Cardiac fibroblast (primary cell): ENCODE measurements at places on chromosomes 1 and 21.

DNA sequence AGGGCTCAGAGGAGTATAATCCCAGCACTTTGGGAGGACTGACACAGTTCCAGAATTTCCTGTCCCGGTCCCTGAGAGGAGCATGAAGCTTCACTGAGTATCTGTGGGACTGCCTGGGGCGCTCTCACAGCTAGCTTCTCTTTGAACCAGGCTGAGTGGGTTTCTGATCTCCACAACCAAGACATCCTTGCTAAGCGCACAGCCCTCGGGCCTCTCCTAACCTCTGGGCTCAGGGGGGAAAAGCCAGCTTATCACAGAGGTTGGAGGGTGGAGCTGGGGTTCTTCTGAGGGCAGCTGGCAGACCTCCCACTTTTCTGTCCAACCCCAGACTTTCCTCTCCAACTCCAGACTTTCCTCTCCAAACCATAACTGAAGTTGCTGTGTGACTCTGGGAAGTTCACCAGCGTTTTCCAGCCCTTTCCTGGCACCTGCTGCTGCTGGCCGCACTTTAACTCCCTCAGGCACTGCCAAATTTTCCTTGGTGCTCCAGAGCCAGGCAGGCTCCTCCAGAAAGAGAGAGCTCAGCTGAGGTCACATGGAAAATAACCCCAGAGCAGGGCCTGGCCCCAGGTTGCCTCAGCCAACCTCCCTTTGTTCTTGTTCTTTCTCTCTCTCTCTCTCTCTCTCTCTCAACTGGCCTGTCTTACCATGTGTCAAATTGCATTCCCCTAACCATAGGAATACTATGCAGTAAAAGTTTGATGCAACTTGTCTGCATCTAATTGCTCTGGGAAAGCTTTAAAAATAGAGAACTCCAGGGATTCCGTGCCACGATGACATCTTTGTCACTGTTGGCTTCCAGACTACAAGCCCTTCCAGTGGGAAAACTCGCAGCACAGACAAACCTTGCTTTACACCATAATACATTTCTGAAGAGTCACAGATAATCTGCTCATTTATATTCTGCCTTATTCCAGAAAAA, 49.5 kb downstream of the OLFML2B start:
- DNase-seq = peak; percentile 25

- DNase-seq = no peak
These were observed 151.1 kb upstream of the ETS2 start for GRCh38 chr21:38654580-38654979.

DNA sequence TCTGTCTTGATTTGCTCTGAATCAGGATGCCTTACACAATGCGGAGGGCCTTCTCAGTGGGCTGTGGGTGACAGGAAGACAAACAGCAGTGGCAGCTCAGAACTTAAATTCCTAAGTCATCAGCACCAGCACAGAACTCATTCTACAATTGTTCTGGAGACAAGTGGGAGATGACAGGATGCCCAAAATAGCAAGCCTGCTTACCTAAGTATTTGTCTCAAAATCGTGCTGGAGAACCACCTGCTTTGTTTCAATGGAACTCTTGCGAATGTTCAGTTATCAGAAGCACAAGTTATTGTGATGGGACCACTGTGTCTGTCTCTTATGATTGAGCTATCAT, 76.1 kb downstream of the VCAM1 start:
- DNase-seq = no peak

GRCh38 chr21:38027901-38028498, 111.7 kb upstream of the KCNJ6 start:
- peak; percentile 66 for DNase-seq
